Muscle of arm (tissue), 14 donors: ENCODE measurements at places on chromosomes 6 and 20.
A peak's percentile ranks its signal among the peaks of the same experiment; 100 is the strongest.

- no peak for DNase-seq
Measured at GRCh38 chr6:130046671-130047070, 28.3 kb downstream of the L3MBTL3 start.

DNA sequence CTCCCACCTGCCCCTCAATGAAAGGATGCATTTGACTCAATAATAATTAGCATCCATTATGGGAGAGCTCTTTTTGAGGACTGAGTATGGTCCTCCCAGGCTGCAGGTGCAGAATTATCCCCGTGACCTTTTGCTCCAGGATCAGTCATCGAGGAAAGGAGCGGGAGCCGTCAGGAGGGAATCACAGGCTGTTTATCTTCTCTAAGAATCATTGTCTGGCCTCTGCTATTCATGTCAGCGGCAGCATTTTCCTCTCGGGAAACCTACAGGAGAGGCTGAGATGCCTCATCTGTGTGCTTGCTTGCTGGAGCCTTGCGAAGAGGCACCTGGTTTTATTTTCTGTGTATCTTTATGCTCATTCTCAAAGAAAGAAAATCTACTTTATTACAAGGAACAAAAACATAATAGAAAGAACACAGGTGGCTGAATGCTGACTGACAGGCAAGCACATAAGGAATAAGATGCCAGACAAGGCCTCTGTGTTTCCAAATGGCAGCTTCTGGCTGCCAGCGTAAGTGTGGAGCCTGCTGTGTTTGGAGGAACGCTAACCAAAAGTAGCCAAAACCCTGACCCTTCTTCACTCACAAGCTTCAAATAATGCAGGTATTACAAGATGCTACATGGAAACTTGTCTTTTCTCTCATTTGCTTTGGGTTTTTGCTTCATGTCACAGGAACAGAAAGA, 539.1 kb upstream of the MARCKS start:
- no peak for DNase-seq

DNA sequence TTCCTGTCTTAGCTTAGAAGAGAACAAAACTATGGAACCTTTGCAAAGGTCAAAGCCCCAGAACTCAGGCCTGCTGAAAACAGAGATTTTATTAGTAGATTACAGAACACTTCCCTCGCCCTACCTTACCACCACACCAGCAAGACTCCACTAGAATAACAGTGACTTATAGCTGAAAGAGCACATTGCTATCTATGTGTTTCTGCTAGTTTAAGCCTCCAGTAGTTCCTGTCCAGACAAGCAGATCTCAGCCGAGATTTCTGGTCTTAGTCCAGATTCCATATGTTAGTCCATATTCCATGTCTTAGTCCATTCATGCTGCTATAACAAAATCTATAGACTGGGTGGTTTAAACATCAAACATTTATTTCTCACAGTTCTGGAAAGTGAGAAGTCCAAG, 412.3 kb upstream of the ID4 start:
- no peak for DNase-seq

GRCh38 chr6:32188381-32189068, 1.5 kb downstream of the PBX2 start:
- DNase-seq: no peak

- DNase-seq: no peak
Measured at GRCh38 chr20:20034486-20034885, 17.3 kb downstream of the NAA20 start.

DNA sequence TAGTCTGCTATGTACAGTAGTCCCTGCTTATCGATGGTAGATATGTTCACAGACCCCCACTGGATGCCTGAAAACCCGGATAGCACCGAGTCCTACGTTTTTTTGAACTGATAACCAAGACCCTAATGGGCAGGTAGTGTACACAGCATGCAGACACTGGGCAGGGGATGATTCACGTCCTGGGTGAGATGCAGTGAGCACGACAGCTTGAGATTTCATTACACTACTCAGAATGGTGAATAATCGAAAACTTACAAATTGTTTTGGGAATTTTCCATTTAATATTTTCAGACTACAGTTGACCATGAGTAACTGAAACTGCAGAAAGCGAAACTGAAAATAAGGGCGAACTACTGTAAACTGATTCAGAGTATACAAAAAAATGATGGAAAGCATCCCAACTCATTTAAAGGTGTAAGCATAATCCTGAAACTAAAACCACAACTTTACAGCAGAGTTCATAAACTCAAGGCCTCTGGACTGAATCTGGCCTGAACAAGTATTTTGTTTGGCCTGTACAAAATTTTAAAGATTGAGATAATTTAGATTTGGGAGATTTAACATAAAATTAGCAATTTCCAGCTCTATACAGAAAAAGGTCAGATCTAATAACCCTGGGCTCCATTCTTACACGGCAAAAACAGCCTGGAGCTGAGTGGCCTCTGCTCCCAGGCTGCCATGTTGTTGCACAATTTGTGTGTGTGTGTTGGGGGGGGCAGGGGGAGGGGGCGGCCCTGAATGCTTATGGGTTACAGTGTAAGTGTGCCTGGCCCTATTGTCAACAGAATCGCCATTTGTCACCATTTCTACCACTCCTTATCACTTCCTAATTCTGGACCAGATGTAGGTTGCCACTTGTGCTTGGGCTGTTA, 34.9 kb downstream of the RNF24 start:
- DNase-seq: peak; percentile 46

- DNase-seq: no peak
Measured at GRCh38 chr20:40883097-40883496, 145.5 kb upstream of the TOP1 start.

- no peak for DNase-seq
Measured at GRCh38 chr6:20681243-20681684, 147.0 kb downstream of the CDKAL1 start.

GRCh38 chr6:7911345-7911725, 747 bp upstream of the TXNDC5 start:
- DNase-seq: no peak

DNA sequence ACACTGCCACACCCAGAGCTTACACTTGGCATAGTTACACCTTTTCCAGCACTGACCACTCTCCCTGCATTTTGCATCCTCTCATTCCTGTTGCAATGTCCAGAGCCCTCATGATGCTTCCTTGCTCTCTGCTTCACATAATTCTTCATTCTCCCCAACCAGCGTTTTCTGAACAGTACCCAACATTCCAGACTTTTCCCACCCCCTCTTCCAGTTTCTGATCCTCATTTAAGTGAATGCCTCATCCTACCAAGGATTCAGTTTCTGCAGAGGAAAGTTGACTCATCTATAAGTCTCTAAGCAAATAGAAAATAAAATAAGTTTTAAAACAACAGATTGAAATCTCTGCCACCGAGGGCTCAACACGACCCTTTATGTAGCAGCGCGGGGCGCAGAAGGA, 321.3 kb upstream of the TCF21 start:
- DNase-seq: no peak
